ENCODE measurements at places on chromosomes 4 and X.

- DNase-seq, result no peak
Observed at GRCh38 chr4:158255727-158256324, 45.5 kb downstream of the TMEM144 start.

GRCh38 chr4:26365537-26366150, 44.8 kb downstream of the RBPJ start:
- DNase-seq, result no peak

DNA sequence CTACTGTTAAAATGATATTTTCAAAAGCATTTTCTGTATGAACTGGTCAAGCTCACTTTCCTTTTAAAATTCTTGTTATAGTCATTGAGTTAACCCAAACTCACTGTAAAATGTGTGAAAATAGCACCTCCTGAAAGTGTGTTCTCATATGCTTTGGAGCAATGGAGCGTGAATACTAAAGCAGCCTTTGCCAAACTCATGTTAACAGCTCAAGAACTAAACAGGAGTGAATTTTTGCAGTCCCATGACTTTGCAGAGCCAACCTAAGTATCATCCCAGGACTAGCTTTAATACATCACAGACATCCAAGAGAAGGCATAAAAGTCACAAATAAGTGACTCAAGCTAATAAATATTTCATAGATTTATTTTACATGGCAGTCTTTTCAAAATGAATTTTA, 2.3 kb downstream of the AMMECR1 start:
- no peak for DNase-seq

DNA sequence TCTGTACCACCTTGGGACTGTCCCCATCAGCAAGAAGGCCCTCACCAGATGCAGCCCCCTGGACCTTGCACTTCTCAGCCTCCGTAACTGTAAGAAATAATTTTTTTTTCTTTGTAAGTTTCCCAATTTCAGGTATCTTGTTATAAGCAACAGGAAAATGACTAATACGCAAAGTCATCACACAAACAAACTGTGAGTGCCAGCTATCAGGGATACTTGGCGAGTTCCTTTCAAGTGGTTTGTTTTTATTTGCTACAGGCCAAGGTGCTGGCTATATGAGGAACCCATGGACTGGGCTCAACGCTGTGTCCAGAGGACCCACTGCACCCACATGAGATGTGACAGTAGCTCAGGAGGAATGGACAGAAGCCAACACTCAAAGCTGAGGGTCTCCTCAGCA, 11.5 kb upstream of the GPM6B start:
- DNase-seq, result no peak

- no peak for DNase-seq
Observed at GRCh38 chr4:16498978-16499377, 272.7 kb upstream of the TAPT1 start.

DNA sequence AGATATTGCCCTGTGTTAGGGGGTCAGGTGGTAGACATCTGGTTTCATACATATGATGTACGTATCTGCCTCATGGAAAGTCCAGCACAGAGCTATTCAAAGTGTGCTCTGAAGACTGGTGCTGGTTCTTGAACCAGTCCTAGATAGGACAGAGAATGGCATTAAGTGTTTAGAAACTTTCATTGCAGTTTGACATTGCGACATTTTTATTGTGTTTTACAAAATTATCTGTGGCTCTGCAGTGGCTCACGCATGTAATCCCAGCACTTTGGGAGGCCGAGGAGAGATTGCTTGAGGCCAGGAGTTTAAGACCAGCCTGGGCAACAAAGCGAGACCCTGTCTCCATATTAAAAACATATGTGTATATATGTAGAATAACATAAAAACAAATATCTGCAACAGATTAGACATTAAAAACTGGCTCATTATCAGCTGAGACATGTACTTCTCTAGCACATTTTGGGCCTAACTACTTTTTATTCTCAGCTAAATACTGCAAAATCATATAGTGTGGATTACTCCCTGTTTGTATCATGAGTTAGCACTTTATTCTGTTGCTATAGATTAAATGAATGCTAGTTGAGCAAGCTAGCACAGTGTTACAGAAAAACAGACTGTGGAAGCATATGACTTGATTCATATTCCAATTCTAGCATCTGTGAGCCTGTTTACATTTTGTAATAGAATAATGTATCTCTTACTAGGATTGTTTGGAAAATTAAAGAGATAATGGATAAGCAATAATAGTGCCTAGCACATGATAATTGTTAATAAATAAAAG, 57.1 kb downstream of the USP9X start:
- no peak for DNase-seq

- no peak for DNase-seq
Observed at GRCh38 chrX:42720209-42720608, 57.8 kb downstream of the PPP1R2C start.

DNA sequence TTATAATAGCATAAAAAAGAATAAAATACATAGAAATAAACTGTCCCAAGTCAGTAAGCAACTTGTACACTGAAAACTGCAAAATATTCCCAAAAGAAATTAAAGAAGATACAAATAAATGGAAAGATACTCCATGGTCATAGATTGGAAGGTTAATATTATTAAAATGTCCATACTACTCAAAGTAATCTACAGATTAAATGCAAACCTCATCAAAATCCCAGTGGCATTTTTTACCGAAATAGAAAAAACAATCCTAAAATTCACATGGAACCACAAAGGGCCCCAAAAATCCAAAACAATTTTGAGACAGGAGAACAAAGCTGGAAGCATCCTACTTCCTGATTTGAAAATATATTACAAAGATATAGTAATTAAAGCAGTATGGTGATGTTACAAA, 133.0 kb downstream of the NDST3 start:
- no peak for DNase-seq

DNA sequence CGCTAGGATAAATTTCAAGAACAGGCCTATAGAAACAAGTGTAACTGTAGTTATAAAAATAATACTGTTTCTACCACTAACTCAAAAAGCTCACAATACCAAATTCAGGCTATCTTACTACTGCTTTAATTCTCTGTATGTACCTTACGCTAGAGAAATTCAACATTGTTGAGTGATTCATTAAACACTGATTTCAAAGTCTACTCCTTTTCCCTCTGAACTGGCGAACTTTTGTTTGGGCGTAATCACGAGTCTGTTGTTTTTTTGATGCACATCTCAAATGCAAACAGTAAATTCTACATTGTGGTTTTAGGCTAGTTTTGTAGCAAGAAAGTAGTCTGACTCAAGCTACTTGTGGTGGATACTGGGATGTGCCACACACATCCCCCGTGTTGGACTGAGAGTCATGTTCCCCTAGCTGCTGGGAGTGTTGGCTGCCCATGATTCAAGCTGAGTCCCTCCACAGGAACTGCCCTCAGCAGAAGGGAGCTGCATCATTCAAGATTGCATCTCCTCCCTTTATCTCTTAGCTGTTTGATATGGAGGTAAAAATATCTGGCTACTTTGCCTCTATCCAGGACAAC, 406.1 kb downstream of the RAPGEF2 start:
- DNase-seq, result no peak

All from stimulated activated CD8-positive, alpha-beta memory T cell treated with anti-CD3 and anti-CD28 coated beads, Interleukin-15, amount 100 ng/mL, for 24 hours (primary cell).